ENCODE measurements at places on chromosomes 6 and 20.
A peak's percentile ranks its signal among the peaks of the same experiment; 100 is the strongest.

DNA sequence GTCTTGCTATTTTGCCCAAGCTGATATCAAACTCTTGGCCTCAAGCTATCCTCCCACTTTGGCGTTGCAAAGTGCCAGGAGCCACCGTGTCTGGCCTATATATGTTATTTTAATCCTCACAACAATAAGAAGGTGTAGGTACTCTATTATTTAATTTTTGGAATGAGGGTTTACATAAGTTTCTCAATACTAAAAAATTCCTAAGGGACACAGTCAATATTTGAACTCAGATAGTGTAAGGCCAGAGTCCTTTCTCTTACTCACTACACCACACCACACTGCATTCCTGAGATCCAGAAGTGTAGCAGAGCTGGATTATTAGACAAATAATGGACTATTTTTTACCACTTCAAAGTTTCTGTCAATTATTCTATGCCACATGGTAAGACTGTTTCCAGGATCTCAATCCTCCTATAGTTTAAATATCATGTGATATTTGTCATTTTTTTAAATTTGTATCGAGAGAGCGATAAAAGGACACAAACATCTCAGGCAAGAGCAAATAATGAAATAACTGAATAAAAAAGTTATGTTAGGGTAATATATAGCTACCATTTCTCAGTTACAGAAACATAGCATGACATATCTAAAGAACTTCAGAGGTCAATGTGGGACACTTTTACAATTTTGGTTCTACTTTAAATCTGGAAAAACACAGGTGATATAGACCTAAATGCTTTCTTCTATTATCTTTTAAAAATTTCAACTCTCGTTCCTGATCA lies 162.2 kb upstream of the THEMIS start:
- DNase-seq = no peak

- no peak for DNase-seq
Measured at GRCh38 chr6:121755485-121755884, 320.0 kb downstream of the GJA1 start.

DNA sequence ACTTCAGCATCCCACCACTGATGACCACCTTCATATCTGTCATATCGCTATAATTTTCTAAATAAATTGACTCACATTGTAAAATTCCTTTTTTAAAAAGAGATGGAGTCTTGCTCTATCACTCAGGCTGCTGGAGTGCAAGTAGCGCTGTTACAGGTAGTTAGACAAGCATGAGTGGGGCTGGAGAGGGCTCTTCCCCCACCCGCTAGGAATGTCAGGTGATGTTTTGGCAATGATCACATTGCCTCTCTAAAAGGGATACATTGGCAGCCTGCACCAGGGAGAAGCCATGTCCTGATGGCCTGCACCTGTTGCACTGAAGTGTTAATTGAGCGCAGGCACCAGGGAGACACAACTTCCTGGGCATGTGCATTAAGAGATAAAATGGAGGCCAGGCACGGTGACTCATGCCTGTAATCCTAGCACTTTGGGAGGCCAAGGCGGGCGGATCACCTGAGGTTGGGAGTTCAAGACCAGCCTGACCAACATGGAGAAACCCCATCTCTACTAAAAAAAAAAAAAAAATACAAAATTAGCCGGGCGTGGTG lies 16.9 kb upstream of the SLC22A16 start:
- no peak for DNase-seq

DNA sequence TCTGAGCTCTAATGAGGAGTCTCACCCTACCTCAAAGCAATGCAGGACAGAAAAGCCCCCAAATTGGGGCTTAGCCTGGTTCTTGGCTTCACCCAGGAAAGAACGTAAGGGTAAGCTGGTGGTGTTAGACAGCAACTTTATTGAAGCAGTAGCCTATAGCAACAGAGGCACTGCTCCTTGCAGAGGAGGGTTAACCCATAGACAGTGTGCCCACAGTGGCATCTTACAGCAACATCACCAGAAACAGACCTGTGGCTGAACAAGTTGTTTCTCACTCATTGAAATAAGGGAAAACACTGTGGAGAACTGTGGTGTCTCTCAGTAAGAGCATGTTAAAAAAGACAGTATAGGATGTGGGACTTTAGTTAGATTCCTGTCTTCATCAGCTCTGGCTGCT lies 80.4 kb upstream of the SPTLC3 start:
- no peak for DNase-seq

GRCh38 chr20:15627501-15627903 lies 945.7 kb downstream of the KIF16B start:
- no peak for DNase-seq

DNA sequence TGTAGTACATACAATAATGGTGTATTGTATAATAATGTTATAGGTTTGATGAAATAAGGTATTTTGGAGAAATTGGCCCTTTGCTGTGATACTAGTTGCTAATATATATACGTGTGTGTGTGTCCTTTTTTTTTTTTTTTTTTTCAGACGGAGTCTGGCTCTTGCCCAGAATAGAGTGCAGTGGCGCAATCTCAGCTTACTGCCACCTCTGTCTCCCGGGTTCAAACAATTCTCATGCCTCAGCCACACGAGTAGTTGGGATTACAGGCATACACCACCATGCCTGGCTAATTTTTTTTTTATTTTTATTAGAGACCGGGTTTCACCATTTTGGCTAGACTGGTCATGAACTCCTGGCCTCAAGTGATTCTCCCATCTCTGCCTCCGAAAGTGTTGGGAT lies 23.3 kb downstream of the SENP6 start:
- DNase-seq = no peak

- no peak for DNase-seq
Measured at GRCh38 chr6:102229271-102229670, 835.8 kb downstream of the GRIK2 start.

DNA sequence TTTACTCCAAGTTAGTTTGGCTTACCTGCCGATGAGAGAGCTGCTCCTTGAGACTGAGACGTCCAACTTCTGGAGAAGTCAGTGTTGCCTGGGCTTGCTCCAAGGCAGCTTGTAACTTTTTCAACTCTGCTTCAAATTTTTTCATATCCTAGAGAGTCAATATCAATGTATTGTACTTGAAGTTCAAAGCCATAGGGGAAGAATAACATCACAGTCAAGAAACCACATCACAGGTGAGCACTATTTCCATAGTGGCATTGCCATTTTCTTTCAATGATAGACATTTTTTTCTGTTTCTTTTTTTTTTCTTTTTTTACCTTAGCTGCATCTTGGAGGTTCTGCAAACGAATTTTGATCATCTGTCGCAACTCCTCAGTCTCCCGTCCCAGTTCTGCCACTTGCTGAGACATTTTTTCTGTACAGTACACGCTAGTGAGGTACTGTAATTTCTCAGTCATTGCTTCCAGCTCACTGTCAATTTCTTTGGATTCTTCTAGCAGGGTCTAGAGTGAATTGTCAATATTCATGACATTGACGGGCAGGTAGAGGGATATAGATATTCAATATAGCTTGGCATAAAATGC lies 326.7 kb downstream of the SYNE1 start:
- no peak for DNase-seq

GRCh38 chr6:29850011-29850553 lies 22.5 kb downstream of the HLA-G start:
- DNase-seq = peak; percentile 9

DNA sequence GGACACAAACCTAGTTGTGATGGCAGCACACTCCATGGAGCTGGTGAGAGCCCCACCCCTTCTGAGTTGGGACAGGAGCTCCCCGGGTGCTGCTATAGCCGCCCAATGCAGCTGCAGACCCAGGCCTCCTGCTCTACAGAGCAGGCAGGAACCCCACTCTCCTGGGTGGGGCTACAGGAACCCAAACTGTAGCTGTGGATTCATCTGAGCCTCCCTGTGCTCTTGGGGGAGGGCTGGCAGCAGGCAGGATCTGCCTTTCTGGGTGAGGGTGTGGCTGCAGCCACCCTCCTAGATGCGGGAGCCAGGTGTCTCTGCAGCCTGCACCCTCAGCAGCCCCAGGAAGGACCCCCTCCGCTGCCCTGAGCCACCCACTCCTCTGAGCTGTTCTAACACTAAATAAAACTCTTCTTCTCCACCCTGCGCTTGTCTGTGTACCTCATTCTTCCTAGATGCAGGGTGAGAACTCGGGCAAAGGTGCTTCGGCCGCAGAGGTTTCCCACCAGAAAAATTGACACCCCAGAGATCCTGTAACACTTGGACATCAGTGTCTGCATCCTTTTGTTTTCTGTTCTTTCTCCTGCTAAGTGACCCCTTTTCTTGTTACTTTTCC lies 55.2 kb upstream of the KIF13A start:
- no peak for DNase-seq

DNA sequence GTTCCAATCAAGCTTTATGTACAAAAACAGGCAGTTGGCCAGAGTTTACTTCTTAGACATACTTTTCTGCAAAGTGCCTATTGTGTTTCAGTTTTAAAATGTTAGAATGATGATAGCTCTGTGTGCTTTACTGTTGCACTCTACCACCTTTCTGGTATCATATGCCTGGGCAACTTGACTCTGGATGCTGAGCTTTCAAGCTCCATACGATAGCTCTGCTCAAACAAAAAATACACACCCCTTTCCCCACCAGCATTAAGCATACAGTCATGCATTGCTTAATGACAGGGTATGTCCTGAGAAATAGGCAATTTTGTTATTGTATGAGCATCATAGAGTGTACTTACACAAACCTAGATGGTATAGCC lies 123.1 kb downstream of the RCAN2 start:
- DNase-seq = no peak

DNA sequence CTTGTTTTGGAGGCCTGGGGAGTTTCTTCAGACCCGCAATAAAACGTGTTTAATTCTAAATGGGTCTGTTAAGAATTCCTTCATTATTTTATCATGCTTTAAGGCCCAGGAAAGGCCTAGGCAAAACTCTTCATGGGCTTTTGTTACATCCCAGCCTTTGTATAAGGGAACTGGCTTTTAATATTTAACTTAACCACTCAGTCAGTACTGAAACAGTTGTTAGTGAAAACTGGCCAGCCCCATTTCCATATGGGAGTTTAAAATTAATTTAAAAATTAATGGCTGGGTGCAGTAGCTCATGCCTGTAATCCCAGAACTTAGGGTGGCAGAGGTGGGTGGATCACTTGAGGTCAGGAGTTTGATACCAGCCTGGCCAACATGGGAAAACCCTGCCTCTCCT lies 213.2 kb upstream of the FKBP1C start:
- no peak for DNase-seq

GRCh38 chr20:34322267-34323105 lies 19.3 kb upstream of the AHCY start:
- DNase-seq = no peak

DNA sequence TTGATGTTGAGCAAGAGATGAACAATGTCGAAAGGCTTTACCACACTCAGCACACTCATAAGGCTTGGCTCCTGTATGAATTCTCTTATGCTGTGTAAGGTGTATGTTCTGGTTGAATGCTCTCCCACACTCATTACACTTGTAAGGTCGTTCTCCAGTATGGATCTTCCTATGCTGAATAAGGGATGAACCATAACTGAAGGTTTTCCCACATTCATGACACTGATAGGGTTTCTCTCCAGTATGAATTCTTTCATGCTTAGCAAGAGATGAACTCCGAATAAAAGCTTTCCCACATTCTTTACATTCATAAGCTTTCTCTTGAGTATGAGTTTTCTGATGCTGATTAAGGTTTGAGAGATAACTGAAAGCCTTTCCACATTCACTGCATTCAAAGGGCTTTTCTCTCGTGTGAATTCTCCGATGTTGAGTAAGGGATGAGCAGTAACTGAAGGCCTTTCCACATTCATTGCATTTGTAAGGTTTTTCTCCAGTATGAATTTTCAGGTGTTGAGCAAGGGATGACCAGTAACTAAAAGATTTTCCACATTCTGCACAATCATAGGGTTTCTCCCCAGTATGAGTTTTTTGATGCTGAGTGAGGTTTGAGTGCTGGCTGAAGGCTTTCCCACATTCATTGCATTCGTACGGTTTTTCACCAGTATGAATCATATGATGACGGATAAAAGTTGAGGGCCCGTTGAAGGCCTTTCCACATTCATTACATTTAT lies 21.1 kb downstream of the ZNF184 start:
- no peak for DNase-seq

DNA sequence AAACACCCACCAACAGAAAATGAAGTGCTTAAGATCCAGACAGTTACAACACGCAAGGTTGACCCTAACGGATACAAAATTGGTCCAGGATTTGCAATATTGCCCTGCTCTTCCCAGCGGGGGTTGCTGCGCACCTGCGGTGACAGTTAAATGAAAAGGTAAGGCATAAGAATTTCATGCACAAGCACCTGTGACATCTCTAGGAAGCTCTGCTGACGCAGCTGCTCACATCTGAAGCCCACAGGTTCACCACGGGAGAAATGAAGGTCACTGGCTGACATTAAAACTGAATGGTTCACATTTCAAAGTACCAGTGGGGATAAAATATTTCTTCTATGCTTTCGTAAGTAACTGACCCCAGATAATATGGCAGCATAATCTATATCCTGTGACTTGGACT lies 689.3 kb upstream of the AGPAT4 start:
- no peak for DNase-seq

- no peak for DNase-seq
Measured at GRCh38 chr6:28615616-28615954, 89.9 kb downstream of the GPX5 start.

DNA sequence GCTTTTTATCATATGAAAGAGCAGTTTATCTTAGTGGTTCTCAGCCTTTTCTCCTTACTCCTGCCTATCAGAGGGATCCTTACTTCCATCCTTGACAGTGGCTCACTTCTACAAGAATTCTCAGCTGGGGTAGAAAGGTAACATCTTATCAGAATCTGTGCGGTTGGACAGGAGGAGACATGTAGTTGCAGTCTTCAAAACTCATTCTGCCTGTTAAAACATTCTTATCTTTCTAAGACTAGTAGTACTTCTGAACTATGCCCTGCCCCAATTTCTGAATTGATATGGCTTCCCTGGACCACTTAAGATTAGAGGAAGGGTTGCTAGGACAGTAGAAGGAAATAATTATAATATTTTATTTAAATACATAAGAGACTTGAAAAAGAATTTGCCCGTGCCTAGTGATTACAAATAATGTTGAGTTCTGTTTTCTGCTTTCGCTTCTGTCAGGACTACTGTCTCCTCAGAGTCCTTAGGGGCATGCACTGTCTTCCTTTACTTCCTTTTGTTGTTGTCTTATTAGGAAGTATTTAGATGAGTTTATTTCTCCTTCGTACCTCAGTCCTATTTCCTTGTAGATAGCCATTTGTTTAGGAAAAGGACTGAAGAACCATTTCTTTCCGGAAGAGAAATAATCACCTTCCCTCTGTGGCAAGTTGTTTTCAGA lies 24.9 kb downstream of the BLTP3A start:
- DNase-seq = no peak

DNA sequence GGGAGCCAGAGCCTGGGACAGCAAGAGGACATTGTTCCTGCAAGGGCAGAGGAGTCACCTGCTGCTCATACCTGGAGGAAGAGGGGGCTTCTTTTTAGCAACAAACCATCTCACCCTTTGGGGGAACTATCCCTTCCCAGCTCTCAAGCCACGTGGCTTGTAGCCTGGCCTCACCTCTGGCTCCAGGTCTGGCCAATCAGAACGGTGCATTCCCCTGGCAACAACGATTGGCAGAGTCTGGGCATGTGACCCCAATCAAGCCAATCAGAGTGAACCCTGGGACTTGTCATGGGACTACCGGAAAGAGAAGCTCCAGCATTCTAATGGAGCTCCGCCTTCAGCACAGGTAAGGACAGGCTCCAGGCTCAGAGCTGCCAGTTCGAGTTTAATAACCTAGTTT lies 33.6 kb downstream of the KCNB1 start:
- no peak for DNase-seq

GRCh38 chr20:45575931-45576330 lies 3.2 kb downstream of the WFDC8 start:
- no peak for DNase-seq
